D721Med (cell line): ENCODE measurements at places on chromosomes 5 and 9.

GRCh38 chr5:176578391-176578808 is 29.3 kb downstream of the CDHR2 start:
- no peak for DNase-seq

GRCh38 chr5:177306674-177307543 is 3.3 kb downstream of the PRELID1 start:
- no peak for DNase-seq

GRCh38 chr9:113886026-113886369 is 9.9 kb downstream of the ZNF618 start:
- no peak for DNase-seq

DNA sequence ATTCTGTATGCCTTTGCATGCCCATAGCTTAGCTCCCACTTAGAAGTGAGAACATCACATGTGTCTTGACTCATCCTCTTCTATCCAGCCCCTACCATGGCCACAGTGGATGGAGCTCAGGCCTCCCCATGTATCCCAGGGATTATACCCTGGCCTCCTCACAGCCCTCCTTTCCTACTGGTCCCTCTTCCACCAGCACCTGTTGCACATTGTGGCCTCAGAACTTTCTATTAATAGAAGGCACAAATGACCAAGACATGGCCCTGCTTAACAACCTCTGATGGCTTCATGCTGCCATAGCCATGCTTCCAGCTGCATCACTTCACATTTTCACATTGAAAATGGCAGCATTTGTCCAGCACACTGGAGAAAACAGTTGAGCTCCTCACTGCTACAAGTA is 315.4 kb downstream of the CDK5RAP2 start:
- DNase-seq = no peak

DNA sequence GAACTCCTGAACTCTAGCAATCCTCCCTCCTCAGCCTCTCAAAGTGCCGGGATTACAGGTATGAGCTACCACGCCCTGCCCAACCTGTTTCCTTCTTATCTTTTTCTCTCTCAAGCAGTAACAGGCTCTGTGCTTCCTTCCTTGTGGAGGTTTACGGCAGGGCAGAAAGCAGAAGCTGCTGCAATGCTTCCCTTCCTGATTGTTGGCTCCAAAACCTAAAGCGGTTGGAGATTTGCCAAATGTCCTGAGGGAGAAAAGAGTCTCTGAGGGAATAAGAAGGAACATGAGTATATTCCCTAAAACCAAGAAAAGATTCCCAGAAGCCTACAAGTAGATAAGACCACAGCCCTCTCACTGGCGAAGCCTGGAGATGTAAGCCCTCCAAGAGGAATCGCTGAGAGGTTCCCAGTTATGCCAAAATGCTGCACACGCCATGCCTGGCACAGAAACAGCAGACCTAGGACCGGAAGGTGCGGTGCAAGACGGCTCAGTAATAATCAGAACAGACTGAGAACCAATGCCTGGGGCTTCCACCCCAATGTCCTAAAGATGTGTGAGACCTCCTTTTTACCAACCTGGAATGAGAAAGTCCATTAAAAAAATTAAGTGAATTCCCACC is 73.2 kb downstream of the APTX start:
- no peak for DNase-seq

GRCh38 chr5:158802941-158803341 is 296.8 kb downstream of the EBF1 start:
- DNase-seq = no peak

- DNase-seq = no peak
Measured at GRCh38 chr5:158289967-158290366, 431.0 kb upstream of the CLINT1 start.

GRCh38 chr9:132114102-132114707 is 34.5 kb upstream of the MED27 start:
- DNase-seq = no peak

- no peak for DNase-seq
Measured at GRCh38 chr5:132253008-132253441, 4.5 kb upstream of the PDLIM4 start.

GRCh38 chr5:150196514-150196913 is 6.7 kb downstream of the SLC6A7 start:
- no peak for DNase-seq

GRCh38 chr5:2810644-2811043 is 59.2 kb upstream of the IRX2 start:
- no peak for DNase-seq
